Upper lobe of right lung (tissue), 1 donor: ENCODE measurements at places on chromosomes 7 and 10.

- DNase-seq: no peak
Observed at GRCh38 chr7:18648849-18649758, 153.6 kb downstream of the HDAC9 start.

GRCh38 chr7:37118004-37118403, 330.7 kb downstream of the ELMO1 start:
- no peak for DNase-seq

- no peak for DNase-seq
Observed at GRCh38 chr7:21962677-21963076, 17.0 kb upstream of the CDCA7L start.

DNA sequence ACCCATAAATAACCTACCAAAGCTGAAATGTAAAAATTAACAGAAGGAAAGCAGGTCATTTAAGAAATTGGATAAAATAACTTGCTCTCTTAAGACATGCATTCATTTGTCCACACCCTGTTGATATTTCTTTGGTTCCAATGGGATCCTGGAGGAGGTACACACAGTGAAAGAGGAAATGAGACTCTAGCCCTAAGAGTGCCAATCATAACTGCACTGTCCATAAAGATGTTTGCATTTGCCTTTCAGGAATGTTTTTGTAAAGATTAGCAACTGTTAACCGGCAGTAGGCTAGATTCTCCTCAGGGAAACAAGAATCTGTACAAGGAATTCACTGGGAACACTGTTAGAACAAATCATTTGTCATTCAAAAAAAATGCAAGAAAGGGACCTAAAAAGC, 61.0 kb downstream of the MEOX2 start:
- no peak for DNase-seq

DNA sequence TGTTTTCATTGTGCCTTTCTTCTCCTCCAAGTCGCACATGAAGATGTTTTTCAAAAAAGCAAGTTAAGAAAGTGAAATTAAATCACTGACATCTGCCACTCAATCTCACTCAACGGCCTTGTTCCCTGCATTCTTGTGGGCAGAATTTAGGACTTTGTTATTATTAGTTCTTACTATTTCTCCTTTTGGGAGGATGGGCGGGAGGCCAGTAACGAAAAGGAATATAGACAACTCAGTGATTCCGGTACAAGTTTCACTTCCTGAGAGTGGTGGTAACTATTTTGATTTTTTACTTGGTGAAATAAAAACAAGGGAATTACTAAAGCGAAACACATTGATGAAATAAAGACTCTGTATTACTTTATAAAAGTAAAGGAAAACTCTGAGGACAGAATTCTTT, 231.9 kb upstream of the HABP2 start:
- DNase-seq: no peak

DNA sequence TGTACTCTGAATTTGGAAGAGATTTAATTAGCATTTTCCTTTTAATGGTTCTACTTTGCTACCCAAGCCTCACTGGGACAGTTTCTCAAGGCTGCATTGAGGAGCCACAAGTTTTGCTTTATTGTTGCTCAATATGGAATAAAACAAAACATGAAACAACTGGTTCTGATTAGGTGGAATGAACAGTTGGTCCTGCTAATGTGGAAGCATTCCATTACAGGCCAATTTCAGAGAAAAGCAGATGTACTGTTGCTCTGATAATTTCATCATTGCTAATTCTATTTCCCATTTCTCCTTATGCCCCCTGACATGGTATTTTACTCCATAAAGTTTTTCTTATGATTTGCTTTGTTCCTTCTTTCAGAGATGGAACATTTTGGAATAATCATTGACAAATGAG, 66.0 kb upstream of the PAPSS2 start:
- DNase-seq: no peak

- no peak for DNase-seq
Observed at GRCh38 chr7:27210441-27211083, 10.7 kb upstream of the HOXA13 start.

- peak; percentile 48 for DNase-seq
Observed at GRCh38 chr7:155585951-155586350, 39.6 kb upstream of the CNPY1 start.

DNA sequence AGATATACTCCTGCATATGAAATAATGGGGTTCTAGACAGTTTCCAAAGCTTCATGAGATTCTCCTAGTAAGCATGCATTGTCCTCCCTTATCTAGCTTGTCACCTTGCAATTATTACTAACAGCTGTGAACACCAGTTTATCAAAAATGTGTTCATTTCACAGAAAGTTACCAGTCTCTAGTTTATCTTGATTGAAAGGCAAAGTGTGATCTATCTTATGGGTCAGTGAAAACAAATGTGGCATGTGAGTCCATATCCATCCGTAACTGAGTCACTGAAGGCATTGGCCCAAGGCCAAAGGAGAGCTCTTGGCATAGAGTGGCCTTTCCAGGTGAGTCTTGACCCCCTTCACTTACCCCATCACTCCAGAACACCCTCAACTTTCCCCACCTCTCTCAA, 53.2 kb downstream of the GSAP start:
- DNase-seq: no peak

DNA sequence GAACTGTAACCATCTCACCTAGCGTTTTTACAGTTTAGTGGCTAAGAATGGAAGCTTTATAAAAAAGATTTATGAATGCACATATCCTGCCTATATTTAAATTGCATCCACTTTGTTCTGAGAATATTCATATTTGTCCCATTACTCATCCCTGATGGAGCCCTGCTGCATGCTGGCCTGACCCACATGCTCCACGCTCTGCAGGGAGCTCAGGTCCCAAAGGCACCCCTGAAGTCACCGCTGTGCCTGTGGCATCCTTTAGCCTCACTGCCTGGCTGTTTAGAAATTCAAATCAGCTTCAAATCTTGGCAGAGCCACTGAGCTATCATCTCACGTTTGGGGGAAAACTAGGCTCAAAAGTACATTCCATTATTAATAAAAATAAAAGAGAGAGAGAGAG, 24.4 kb downstream of the C10orf90 start:
- no peak for DNase-seq

- DNase-seq: no peak
Observed at GRCh38 chr7:103752995-103753394, 236.5 kb downstream of the RELN start.

- DNase-seq: no peak
Observed at GRCh38 chr10:124550293-124551034, 88.8 kb downstream of the LHPP start.

DNA sequence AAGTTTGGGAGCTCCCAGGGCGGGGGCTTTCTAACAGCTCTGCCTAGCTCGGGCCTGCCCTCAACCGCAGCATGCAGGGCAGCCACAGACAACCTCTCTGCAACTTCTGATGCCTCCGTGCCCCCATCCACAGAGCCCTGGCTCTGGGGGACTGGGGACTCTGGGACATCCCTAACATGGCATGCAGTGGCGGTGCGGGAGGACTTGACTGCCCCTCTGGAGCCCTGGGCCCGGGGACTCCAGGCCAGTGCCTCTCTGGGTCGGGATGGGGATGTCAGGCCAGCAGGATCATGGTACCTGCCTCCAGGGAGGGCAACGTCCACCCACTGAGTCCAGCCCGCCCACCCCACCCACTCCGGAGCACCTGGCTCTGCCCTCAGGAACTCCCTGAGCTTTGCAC, 520 bp upstream of the AQP1 start:
- no peak for DNase-seq

- DNase-seq: no peak
Observed at GRCh38 chr7:44085546-44085945, 3.2 kb upstream of the POLM start.

GRCh38 chr7:105429746-105430612, 41.3 kb upstream of the SRPK2 start:
- peak; percentile 36 for DNase-seq

DNA sequence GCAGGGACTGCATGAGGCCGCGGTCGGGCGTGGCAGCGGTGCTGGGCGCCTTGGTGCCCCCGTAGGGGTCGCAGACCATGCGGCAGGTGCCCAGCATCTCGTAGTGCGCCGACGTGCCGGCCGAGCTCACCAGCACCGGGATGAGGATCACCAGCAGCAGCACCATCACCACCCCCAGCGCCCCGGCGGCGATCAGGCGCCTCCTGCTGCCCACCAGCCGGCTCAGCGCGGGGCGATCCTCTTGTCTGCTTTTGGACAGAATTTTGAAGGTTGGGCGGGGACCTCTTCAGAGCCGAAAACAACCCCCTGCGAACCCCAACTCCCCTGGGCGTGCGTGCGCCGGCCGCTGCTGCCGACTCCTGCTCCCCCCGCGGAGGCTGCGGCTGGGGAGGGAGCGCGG, 779 bp downstream of the C1QL3 start:
- peak; percentile 70 for DNase-seq

GRCh38 chr7:40680657-40681056, 545.9 kb downstream of the SUGCT start:
- no peak for DNase-seq

DNA sequence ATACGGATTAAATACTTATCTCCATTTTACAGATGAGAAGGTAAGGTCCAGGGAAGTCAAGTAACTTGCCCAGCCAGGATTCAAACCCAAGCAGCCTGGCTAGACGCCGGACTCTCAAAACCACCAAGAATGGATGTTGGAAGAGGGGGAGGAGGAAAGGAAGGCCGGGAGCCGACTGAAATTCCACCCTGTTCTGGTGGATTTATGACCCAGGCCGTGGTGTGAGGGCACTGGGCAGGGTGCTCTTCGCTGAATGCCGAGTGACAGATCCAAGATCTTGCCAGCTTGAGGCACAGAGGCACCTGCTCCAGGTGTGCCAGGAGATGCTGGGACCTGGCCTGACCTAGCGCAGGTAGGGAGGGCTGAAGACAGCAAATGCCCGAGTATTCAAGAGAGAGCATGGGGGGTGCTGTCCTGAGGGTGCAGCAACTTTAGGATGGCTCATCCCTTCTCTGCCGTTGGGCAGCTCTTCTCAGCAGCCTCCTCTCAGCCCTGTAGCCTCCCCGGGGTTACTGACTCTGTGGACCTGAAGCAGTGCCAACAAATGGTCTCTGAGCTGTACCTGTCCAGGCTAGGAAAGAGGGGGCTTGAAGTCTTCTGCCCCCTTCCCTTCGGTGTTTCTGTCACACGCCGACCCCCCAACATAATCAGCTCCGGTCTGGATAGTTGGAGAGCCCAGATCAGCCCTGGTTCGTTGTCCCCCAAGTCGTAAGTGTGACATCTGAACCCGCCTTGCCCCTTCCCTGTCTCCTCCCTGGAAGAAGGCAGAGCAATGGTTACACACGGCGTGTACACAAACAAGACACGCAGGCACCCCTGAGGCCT, 713 bp downstream of the LOXL4 start:
- no peak for DNase-seq

DNA sequence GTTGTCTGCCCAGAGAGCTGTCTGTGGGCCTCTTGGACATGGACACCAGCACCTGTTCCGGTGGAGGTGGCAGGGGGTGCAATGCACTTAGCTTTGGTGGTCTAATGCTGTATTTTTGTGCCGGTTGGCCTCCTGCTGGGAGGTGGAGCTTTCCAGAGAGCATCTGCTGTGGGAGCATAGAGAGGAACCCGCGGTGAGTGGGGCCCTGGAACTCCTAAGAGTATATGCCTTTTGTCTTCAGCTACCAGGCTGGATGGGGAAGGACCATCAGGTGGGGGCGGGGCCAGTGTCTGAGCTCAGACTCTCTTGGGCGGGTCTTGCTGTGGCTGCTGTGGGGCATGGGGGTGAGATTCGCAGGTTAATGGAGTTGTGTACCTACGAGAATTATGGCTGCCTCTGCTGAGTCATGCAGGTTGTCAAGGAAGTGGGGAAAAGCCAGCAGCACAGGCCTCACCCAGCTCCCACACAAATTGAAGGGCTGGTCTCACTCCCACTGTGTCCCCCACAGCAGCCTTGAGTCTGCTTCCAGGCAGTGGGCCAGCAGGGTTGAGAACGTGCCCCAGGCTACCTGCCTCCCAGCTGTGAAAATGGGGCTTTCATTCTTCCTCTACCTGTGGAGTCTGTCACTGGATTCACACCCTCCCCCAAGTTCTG, 29.0 kb downstream of the JAKMIP3 start:
- DNase-seq: peak; percentile 25

GRCh38 chr10:63156236-63156635, 23.1 kb downstream of the NRBF2 start:
- no peak for DNase-seq

DNA sequence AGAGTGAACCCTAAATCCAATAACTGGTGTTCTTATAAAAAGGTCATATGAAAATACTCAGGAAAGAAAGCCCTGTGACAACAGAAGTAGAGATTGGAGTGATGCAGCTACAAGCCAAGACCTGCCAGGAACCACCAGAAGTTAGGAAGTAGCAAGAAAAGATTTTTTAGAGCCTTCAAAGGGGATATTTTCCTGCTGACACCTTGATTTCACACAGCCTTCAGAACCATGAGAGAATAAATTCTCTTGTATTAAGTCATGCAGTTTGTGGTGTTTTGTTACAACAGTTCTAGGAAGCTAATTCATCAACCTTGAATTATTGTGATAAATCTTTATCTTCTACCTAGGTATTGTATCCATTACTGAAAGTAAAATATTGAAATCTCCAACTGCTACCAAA, 81.0 kb downstream of the HYCC1 start:
- no peak for DNase-seq

- peak; percentile 89 for DNase-seq
Observed at GRCh38 chr7:155804897-155805825, 7.1 kb downstream of the SHH start.

GRCh38 chr7:110253093-110253492, 837.8 kb upstream of the LRRN3 start:
- DNase-seq: no peak

GRCh38 chr10:24446739-24447138, 237.8 kb downstream of the KIAA1217 start:
- no peak for DNase-seq

GRCh38 chr7:111758332-111758731, 196.0 kb upstream of the IMMP2L start:
- no peak for DNase-seq

DNA sequence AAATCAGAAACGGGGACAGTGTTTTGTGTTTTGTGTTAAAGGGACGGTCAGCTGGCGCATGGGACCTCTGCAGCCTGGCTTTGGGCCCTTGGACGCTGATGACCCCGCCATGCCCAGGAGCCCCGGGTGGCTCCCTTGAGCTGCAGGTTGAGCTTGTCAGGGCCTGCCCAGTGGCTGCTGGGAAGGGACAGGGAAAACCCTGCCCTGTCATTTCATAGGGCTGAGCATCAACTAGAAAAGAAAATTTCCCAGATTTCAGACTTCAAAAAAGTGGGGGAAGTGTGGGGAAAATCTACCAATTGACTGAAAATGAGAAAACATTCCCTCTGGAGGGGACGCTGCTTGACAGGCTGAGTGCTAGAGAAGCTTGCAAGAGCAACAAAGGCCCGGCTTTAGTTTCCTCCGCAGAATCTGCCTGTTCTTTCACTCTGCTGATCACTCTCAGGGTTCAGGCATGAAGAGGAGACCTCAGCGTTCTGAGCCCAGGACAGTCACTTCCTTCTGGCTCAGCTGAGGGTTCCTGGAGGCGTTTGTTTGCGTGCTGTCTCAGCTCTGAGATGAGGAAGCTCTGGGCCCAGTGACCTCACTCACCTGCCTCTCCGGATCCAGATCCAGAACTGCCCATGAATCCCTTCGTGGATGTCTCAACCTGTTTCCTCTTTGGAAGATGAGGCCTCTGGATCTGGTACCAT, 18.6 kb upstream of the DNAJB6 start:
- peak; percentile 69 for DNase-seq
